Ureter (tissue), 1 donor: ENCODE measurements at places on chromosomes 4 and X.

- DNase-seq = no peak
These were observed 60.2 kb downstream of the ATOH1 start for GRCh38 chr4:93888768-93889167.

GRCh38 chr4:72468904-72469502, 100.0 kb downstream of the ADAMTS3 start:
- DNase-seq = no peak

DNA sequence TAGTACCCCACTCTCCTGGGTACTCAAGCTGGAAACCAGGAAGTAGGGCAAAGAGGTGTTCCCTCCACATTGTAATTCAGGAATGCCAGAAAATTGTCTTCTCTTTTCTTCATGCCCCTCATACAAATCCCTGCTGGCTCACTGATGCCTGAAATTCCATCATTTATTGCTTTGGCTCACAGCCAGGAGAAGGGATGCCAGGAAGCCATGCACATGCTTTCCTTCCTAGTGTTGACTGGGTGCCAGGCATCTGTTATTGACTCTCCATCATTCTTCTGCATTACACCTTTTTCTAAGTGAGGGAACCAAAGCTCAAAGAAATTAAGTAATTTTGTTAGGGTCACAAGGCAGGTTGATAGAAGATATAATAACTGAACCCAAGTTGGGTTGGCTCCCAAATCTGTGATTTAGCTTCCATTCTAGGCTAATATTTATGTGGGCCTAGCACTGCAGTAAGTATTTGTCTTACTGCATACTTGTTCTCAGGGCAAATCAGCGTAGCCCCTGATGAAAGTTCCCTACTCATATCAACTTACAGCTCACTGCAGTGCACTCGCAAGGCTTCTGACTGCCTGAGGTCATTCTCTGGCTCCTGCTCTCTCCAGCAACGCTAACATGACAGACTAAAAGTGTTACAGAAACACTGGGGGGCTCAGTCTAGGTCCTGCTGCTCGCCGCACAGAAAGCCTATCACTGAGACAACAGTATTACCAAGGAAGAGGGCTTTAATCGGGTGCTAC, 89.0 kb downstream of the TRAPPC11 start:
- DNase-seq = no peak

- no peak for DNase-seq
These were observed 38.9 kb upstream of the MAMLD1 start for GRCh38 chrX:150324035-150324728.

GRCh38 chr4:14853176-14853943, 148.9 kb upstream of the CPEB2 start:
- no peak for DNase-seq

DNA sequence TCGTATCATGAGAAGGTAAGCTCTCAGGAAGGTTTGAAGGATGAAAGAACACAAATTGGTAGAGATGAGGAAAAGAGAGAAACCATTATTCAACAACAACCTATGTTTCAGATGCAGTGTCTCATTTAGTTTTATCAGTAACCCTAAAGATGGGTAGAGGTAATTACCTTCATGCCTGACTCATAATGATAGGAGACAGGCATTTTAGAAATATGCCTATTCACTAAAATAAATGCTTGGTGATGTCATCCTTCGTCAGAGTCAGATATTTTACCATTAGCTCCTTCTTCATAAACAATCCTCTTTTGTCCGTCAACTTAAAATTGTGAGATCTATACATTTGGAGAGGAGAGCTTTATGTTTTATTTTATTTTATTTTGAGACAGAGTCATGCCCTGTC, 21.5 kb upstream of the RNF150 start:
- no peak for DNase-seq

DNA sequence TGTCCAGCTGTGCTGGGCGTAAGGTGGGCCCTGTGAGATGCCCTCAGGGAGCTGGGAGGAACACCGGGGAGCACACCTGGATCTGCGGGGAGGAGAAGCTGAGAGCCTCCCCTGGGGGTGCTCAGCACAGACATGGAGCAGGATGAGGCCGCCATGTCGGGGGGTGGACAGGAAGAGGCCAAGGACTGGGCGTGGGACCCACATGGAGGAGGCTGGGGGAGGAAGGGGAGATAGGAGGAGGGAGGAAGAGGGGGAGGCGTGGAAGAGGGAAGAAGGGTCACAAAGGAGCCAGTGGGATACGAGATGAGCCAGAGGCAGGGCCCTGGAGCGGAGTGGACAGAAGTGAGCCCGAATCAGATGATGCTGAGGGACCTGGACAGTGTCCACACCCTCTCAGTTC, 66.3 kb downstream of the ZFYVE28 start:
- peak; percentile 42 for DNase-seq

DNA sequence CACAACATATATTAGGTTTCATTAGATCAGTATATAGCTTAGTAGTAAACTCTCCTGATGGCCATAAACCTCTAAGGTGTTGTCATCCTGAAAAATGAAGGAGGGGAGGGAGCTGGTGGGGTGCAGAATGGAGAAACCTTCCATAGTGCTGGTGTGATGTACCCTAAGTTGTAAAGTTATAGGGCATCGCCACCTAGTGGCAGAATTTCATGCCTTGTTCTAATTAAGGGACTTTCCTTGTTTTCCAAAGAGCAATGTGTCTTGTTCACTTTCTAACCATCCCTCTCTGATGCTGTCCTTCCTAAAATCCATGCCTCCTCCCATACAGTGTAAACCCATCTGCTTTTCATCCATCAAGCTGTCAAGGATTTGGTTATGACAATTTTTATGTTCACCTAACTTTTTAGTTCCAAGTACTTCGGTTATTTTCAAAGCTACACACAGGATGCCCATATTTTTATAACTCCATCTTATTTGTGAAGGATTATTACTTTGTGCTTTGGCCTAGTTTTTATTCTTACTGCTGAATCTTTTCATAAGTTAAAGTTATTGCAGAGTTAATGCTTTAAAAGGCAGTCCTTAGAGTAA, 4.5 kb downstream of the NBDY start:
- peak; percentile 61 for DNase-seq

DNA sequence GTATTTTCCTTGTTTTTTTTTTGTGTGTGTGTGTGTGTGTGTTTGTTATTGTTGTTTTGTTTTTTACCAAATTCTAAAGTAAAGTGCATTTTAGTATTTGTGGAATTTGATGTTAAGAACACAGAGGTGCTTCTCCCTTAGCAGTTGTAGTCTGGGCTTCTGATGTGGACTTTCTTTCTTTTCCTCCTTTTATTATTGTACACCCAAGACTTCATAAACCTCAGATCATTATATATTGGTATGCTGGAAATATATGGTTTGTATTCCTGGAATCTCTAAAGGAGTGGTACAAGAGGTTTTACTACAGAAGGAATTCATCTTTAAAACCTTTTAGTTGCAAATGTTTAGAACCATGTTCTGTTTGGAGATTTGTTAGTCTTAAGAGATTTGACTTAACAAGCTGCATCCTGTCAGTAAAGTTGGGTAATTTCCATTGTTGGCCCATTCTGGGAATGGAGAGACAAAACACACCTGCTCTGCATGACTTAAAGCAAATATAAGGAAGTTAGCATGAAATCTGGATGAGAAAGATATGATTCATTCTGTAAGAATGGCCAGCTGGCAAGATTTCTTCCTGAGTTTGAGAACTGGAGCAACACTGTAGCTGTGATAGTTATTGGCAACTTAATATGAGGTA, 64.0 kb downstream of the SMAD1 start:
- peak; percentile 50 for DNase-seq
